T1000 (cell line): ENCODE measurements at places on chromosomes 11 and 22.

- DNase-seq: no peak
Measured at GRCh38 chr11:3157381-3158130, 7.6 kb downstream of the OSBPL5 start.

- no peak for DNase-seq
Measured at GRCh38 chr11:27241311-27242122, 121.5 kb downstream of the CCDC34 start.

- no peak for DNase-seq
Measured at GRCh38 chr22:20793748-20794649, 20.1 kb downstream of the SERPIND1 start.

GRCh38 chr11:14626650-14627049 lies 17.0 kb upstream of the PDE3B start:
- no peak for DNase-seq

DNA sequence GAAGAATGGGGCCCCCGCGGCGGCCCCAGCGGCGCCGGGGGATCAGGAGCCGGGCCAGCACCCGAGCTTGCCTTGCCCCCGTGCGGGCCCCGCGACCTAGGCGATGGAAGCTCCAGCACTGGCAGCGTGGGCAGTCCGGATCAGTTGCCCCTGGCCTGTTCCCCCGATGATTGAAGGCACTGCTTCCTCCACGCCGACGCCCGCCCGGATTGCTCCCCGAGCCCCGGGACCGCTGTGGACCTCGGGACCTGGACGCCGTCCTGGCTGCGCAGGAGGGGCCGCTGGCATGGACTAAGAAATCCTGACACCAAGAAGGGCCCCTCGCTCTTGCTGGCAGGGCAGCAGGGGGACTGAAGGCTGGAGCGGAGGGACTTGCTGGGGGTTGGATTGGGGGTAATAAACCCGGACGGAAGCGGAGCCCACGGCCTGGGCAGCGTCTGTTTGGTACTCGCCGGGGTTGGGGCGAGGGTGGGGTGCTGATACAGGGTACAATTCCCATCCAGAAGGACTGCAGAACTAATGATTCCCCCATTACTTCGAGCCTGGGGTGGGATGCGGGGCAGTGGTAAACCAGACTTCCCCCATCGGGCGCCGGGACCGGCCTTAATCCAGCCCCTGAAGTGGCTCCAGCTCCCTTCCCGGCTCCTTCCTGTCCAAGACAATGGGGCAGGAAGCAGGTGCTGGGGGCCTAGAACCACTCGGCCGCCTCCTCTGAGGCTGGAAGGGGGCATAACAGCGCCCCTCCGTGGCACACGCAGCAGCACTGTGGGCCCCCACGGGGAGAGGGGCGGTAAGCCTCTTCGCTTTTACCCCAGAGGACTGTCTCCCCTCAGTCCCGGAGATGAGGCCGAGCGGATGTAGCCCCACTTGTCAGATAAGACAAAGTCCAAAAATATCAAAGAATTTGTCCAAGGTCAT lies 1.0 kb downstream of the CCDC85B start:
- DNase-seq: peak; percentile 86

DNA sequence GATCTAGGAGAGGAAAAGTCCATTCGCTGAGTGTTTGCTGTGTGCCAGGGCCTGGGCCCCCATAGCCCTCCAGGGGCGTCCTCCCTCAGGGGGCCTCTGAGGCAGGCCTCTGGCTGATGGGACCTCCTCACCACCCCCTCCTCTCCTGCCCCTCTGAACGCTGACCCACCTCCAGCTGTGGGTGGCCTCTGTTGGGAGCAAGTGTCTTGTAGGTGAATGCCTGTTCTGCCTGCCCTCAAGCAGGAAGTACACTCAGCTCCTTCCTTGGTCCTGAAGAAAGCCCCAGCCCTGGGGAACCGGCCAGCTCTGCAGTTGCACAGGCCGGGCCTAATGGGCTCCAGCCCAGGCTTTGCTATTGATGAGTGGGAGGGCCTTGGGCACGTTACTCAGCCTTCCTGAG lies 3.5 kb downstream of the MYO7A start:
- DNase-seq: no peak

GRCh38 chr22:17057959-17058814 lies 26.6 kb upstream of the IL17RA start:
- no peak for DNase-seq
